Right kidney (tissue), 9 donors: ENCODE measurements at places on chromosomes 3 and 15.

DNA sequence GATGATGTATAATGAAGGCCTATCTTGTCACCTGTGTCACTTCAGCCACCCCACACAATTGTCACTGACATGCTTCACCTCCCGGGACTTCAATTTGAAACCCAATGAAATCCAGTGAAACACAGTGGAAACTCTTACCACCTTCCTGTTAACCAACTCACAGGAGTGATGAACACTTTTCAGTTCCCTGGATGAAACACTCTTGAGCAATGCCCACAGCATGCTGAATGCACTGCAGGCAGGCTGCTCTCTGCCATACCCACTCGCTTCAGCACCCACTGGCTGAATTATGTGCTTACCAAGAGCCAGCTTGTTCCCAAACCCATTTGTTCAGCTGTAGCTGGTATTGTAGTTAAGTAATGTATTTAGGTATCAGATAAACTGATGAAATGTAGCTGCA lies 47.0 kb downstream of the MAP2K1 start:
- DNase-seq: no peak

DNA sequence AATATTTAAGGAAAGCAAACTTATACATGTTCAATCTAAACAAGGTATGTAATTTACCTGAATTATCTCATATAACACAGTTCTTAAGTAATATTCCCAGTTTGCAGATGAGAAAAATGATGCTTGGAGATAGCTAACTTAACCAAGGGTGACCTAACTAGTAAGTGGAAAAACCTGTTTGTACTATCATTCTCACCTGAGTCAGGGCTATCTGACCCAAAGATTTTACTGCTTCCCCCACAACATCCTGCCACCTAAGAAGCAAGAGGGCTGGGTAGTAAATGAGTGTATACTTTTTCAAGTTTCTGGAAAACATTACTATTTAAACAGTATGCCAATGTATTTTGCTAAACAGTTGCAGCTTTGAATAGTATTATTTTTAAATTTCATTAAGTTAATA lies 10.6 kb downstream of the TP63 start:
- DNase-seq: no peak

- no peak for DNase-seq
Observed at GRCh38 chr15:38828031-38828532, 263.5 kb upstream of the RASGRP1 start.

DNA sequence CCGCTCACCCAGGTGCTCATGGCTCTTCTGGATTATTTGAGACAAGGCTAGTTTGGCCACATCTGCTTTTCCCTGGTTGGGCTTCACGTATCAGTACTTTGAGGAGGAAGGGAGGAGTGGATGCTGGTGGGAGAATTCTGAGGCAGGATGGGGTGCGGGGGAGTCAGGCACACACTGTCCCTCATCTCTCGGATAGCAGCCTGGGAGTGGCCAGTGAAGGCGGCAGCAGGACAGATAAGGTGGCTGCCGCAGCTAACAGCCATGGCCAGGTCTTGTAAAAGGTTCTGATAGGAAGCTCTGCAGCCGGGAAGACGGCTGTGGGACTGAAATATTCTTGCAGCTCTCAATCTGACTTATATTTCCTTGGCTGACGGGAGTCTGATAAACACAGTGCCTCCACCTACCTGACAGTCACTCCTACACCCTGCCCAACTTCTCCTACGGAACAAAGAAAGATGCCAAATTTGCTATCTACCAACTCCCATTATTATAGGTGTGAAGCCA lies 87.3 kb downstream of the MESD start:
- peak; percentile 20 for DNase-seq

DNA sequence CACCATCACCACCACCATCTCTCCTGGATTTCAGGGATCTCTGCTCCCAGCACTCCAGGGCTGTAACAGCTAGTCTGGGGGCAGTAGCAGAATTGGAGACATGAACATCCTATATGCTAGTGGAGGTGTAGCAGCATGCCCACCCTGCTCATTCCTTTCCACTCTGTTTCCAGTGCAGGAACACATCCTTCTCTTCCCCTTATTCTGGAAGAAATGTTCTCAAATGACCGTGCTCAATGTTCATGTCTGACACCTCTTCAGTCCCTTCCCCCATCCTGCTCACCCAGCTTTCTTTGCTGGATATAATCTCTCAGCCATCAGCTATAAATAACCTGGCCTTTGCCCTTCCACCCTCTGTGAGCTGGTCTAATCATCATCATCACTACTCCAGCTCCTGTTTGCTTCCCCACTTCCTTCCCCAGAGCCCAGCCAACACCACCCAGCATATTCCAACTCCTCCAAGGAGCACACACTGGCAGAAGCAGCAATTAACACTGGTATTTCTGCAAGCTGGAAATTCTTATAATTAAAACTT lies 31.1 kb downstream of the DCLK3 start:
- no peak for DNase-seq

DNA sequence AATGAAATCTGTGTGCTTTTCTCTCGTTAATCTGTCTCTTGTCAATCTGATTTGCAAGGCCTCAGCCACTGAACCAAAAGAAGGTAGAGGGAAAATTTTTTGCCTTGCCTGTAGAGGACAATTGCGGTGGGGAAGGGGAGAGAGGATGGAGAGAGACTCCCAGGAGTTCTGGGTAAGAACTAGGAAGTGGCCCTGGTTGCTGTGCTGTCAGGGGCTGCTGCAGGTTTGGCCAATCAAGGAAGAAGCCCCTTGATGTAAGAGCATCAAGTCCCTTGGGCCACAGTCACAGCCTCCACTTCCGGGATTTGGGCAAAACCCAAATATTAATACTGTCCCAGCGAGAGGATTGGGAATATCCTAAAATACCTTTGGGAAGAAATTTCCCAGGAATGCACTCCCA lies 43.3 kb downstream of the TRANK1 start:
- no peak for DNase-seq

DNA sequence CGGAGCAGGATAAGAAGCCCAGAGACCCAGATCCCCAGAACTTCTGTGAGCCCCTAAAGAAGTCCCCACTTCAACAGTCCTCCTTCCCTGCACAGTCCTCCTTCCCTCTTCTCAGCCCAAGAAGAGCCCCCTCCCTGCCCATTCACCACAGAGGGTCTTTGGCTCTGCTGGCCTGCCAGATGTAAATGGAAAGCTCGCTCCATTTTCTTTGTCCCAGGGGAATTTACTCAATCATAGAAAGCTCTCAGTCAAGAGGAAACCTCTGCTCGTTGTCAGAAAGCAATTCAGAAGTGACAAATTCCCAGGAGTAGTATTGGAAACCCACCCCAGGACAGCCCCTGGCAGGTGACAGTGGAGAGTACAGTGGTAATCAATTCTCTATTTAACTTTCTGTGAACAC lies 105.5 kb upstream of the SMAD3 start:
- DNase-seq: no peak

GRCh38 chr15:40591389-40591788 lies 2.7 kb upstream of the KNL1 start:
- DNase-seq: peak; percentile 22

DNA sequence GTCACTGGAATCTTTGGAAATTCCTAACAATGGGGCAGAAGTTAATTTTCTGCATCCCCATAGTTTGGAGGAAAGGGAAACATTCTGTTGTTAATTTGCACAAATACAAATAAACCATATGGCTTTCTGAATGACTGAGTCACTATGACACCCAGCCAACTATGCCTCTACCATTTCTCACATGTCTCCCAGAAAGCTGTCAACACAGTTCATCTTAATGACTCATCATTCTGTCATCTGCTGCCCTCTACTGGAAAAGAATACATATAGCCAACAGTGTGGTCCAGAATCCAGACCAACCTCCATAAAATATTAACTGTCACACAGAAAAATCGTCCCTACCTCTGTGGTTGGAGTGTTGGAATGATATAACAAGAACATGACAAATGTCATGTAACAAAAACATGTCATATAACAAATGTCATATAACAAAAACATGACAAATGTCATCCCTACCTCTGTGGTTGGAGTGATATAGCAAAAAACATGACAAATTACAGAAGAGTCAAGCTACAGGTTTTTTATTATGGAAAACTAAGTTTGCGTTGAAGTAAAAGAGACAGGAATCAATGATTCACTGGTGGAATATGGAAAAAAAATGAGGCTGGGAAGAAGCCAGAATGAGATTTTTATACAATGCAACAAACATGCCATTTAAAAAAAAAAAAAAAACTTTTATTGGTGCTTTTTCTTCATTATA lies 47.7 kb upstream of the GYG1 start:
- peak; percentile 16 for DNase-seq

- no peak for DNase-seq
Observed at GRCh38 chr15:46682969-46683791, 1034.1 kb upstream of the SEMA6D start.

DNA sequence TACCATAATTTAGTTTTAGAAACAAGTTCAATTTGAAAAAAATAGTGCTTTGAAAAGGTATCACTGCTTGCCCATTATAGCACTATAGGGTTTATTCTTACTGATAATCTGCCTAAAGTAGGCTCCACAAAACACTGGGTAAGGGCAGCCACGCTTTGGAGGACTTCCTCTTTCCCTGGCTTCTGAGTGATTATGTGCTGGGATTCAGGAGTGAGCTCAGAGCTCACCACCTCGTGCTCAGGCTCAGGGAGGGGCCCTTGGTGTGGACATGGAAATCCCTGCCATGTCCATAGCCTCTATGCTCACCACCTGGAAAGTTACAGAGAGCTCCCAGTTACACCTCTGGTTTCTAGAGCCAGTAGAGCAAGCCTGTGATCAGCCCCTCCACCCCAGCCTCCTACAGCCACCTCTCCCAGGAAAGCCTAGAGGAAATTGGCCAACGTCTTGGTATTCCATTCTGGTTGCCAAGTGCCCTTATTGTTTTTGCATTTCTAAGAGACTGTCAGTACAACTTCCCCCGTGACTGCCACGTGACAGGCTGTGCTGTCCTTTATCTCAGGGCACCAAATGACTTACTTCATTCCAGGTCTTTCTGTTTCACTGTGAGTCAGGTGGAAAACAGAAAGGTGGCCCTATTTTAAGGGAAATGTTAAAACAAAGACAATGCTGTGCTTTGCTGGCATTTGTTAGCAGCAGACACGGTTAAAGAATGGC lies 316.0 kb downstream of the RORA start:
- DNase-seq: no peak

DNA sequence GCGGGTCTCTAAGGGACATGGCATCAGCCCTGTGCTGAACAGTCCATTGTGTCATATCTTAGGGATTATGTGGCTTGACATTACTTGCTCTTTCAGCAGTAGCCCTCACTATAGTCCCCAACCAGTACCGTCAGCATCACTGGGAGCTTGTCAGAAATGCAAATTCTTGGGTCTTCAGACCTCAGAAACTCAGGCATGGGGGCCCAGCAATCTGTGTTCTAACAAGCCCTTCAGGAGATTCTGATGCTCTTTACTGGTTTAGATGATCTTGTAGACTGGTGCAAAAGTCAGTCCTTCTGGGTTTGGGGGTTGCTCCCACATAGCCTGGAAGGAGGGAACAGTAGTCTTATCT lies 39.0 kb upstream of the TRAK1 start:
- DNase-seq: no peak

DNA sequence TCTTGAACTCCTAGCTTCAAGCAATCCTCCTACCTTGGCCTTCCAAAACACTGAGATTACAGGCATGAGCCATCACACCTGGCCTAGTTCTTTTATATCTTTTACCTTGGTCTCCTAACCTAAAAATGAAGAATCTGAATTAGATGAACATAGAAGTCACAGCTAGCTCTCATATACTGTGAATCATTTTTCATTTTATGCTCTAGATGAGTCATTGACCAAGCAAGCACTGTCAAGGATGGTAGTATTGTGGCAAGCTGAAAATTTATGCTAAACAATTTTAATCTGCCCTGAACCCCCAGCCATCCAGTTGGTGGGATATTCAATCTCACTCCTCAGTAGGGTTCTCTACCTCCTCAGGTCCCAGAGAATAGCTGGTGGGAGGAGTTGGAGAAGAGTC lies 48.3 kb upstream of the DNAJC13 start:
- DNase-seq: no peak

- no peak for DNase-seq
Observed at GRCh38 chr15:94327356-94327936, 96.1 kb downstream of the MCTP2 start.

- DNase-seq: peak; percentile 12
Observed at GRCh38 chr3:133804896-133805295, 719 bp upstream of the SRPRB start.

DNA sequence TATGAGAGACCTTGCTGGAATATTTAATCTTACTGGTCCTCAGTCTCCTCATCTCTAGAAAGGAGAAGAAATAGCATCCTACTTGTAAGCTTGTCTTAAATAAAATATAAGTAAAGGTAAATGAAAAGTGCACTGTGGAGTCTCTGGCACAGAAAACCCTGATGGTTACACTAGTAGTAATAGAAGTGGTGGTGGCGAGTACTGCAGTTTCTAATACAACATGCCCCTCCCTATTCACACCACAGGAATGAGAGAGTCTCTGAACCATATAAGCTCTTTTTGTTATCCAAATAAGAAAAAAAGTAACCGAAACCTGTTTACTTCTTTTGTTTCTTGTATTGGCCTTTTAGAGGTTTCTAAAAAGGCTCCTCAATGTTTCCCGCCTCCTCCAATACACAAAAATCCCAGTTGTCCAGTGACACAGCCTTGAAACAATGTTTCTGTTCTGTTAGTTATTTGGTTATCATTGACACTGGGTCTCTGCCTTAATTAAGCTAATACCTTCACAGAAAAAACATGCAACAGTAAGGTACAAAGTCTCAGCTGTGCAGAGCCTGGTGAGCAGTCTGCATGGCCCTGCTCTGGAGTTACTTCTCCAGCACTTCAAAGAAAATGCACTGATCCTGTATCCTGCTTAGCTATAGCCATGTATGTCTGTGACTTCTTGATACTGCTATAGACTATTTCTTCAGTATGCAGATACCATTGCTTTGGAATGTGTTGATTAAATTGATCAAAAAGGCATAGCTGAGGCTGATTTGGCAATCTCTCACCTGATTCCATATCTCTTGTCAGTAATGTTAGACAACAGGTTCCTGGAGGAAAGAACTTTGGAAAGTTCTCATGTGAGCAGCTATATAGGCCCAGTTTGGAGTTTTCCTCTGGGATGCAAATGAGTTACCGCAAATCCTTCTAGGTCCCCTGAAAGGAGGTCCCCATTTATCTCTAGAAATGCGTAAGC lies 315.6 kb upstream of the IL12A start:
- DNase-seq: no peak

- DNase-seq: no peak
Observed at GRCh38 chr3:60076331-60076730, 1026.5 kb upstream of the CFAP20DC start.

- no peak for DNase-seq
Observed at GRCh38 chr3:17081520-17081919, 196.8 kb downstream of the PLCL2 start.

DNA sequence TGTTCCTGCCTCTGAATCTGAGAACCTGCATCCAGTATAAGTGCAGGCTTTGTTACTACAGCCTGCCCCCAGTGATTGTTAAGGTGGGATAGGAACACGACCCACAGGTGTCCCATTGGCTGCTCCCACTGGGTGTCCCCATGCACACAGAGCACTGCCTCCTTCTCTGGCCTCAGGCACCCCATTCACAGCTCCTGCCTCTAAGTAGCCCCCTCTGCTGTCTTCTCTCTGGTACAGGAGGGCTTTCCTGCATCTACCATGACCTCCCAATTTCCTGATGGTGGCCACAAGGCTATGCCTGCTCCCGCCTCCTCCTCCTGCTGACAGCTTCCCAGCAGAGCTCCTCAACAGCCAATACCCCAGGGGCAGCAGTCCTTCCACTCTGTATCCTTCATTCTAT lies 238.6 kb upstream of the TMC3 start:
- DNase-seq: no peak

GRCh38 chr3:104101736-104102135 lies 1265.0 kb upstream of the ALCAM start:
- DNase-seq: no peak
